ENCODE measurements at places on chromosomes 3 and 15.

DNA sequence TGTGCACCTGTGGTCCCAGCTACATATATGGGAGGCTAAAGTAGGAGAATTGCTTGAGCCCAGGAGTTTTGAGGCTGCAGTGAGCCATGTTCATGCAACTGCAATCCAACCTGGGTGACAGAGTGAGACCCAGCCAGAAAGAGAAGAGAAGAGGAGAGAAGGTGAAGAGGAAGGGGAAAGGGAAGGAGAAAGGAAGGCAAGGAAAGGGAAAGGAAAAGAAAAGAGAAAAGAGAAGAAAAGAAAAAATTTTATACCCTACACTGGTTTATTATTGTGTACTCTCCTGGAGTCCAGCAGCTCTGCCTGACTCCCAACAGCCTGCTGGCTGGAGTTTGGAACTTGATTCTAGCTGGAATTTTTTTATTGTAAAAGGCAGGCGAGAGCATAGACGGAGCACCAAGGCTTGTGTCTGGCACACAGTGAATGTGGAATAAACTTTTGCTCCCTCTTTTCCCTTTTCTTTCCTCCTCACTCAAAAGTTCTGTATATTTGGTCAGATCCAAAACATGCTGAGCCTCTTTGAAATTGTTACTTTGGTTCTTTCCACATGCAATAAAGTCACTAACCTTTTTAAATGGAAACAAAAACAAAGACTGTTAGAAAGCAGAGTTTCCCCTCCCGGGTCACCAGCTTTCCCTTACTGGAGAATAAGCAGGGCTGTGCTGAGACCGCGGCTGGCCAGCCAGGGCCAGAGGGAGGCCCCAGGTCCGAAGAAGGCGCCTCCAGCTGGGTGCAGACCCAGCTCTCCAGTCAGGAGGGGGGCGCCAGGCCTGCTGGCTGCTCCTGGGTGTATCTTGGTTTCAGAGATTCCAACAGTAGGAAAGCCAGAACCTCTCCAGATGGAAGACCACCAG is 9.9 kb downstream of the THSD4 start:
- DNase-seq, result no peak

GRCh38 chr3:188937389-188937788 is 234.4 kb upstream of the TPRG1 start:
- DNase-seq, result no peak

DNA sequence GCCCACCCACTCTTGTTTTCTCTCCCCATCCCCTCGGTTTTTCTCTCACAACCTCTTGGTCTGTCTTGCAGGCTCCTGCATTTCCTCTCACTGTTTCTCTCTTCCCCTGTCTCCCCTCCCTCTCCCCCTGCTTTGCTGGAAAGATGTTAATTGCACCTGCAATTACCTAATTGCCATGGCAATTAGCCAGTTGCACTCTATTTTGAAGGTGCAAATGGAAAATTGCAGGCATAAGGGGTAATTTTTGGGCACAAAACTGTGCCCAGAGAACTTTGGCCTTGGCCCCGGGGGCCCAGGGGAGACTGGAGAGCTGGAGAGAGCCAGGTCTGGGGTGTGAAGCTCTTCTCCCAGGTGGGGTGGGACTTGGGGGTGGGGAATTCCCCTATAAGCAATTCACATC is 164.5 kb upstream of the TLE3 start:
- no peak for DNase-seq

DNA sequence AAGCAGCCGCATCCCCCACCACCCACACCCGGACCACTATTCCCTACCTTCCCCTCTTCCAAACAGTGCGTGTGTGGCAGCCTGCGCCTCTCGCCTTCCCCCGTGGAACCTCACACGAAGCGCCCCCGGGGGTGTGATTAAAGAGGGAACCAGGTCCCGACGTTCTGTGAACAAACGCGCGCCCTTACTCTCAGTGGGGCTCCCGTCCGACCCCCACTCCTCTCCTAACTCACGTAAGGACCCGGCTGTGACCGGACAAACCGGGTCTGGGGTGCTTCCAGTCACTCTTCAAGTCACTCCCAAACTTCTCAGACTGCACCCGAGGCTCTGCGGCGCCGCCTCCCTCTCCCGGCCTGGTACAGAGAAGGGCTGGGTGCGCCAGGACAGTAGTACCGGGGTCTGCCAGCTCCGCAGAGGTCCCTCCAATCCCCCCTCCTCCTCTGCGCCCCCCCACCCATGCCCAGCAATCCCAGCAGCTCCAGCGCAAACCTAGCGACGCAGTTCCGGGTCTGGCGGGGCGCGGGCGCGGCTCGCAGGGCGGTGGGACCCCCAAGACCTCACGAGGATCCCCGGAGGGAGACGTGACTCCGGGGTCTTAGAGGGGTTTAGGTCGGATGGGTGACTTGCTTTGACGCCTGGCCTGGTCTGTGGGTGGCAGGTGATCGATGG is 574 bp downstream of the DUOXA1 start:
- DNase-seq, result no peak

DNA sequence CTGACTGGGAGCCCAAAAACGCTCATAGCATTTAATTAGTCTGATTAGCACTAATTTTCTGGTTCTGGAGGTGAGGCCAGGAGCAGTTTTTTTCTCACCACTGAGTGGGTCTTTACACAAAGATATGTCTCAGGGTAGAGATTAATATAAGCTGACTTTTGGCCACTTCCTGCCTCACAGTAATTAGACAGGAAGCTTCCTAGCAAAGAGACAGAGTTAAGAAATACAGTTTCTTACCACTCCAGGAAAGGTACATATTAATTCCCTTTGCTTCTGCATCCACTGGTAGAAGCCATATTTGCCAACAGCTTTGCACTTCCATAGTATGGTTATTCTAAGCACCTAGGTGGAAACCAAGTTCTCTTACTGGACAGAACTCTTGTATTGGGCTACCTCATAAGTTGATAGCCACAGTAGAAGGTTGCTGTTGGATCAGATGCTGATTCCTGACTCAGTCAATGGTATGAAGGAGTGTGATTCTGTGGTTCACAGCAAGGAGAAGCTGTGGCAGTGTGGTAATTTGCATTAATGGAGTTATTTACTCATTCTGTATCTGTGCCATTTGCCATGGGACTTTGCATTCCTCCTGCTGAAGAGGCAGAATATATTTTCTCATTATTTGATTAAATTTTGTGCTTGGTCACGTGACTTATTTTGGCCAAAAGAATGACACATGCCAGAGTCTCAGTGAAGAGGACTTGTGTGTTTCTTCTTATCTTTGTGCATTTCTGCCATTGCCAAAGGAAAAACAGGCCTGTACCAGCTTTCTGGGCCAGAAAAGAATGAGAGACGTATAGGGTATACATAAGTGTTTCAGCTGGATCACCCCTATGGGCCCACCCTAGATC is 17.5 kb upstream of the ZBTB20 start:
- DNase-seq, result no peak

DNA sequence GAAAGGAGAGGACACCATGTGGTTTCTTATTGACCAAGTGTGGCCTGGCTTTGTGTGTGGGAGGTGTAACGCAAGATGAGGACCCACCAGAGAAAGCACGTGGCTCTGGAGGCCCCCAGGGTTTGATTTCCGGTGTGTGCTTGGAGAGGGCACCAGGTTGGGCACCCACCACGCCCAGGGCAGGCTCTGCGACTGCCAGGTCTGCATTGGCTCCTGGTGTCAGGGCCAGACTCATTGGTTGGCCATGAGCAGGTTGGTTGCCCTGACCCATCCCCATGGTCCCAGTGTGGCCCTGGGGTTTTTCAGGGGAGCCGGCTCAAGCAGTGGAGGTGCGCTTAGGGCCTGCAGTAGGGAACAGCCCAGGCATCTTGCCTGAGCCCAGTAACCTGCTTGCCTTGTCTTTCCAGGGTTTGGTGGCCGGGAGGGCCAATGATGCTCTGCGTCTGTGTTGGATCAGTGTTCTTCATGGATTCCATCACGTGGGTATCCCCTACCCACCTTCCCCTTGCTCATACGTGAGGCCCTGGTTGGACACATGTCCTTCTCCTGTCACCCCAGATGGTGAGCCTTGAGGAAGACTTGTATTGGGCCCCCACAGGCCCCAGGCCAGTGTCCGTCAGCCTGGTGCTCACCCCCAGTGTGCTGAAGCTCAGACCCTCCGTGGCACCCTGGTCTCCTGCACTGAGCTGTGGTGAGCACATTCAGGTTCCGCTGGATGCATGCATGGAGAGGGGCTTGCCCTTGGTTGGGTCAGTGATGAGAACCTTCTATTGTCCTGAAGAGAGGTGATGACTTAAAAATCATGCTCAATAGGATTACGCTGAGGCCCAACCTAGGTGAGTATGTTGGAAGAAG is 193.9 kb downstream of the UBE3A start:
- DNase-seq, result no peak

DNA sequence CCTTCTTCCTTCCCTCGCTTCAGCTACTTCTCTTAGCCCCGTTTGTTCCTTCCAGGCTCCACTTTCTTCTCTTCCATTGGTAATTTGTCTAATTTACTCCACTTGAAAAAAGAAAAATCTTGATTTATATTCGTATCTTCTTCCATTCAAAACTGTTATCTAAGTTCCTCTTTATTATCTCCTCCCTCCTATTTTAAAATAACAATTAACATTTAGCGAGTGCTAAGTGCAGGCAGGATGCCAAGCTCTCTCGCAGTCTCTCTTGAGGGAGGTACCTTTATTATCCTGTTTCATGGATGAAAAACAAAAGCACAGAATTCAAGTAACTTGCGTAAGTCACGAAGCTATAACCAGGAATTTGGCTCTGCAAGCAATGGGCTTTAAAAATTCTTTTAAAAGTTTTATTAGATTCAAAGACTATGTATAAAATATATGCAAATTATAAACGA is 418.9 kb upstream of the NAALADL2 start:
- DNase-seq, result no peak
